ENCODE measurements at places on chromosomes 5 and 9.

DNA sequence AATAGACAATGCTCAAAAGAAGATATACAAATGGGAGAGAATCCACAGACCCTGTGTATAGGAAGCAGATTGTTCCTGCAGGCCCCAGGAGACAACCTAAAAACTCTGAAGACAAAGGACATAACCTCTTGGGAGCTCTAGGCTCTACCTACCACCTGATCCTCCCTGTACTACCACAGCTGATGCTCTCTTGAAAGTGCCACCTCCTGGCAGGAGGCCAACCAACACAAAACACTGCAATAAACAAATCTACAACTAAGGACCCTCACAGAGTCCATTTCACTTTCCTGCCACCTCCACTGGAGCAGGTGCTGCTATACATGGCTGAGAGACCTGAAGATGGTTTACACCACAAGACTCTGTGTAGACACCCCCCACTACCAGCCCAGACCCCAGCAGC is 49.0 kb downstream of the STARD4 start:
- DNase-seq: no peak

DNA sequence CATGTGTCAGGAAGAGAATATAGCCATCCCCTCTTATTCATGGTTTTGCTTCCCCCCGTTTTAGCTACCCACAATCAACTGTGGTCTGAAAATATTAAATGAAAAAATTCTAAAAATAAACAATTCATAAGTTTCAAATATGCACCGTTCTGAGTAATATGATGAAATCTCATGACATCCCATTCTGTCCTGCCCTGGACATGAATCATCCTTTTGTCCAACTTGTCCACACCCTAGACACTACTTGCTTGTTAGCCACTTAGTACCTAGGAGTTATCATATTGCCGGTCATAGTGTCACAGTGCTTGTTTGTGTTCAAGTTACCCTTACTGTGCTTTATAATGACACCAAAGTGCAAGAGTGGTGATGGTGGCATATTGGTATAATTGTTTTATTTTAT is 113.5 kb downstream of the CAAP1 start:
- DNase-seq: no peak

DNA sequence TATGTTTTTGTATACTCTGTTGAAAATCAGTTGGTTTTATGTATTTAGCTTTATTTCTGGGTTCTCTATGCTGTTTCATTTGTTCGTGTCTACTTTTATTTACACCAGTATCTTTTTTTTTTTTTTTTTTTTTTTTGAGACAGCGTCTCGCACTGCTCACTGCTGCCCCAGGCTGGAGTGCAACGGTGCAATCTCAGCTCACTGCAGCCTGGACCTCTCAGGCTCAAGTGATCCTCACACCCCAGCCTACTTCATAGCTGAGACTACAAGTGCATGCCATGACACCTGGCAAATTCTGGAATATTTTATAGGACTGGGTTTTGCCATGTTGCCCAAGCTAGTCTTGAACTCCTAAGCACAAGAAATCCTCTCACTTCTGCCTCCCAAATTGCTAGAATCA is 869.4 kb upstream of the CDH6 start:
- DNase-seq: no peak

DNA sequence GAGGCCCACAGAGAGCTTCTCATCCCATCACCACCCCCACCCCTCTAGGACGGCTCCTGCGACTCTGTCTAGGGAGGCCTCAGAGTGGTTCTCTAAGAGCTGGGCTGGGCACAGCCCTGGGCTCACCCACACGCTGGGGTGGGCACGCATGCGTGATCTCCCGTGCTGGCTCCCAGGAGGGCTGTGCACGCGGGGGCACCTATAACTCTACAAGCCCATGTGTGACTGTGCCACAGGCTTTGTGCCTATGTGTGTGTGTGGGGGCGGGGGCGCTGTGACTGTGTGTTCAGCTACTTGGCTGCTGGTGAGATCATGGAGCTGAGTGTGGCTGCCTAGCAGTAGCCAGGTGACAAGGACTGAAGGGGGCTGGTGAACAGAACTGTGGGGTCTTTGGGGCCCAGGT is 32.2 kb downstream of the NDUFA8 start:
- no peak for DNase-seq

Data from stimulated activated CD8-positive, alpha-beta memory T cell treated with anti-CD3 and anti-CD28 coated beads, Interleukin-4, amount 100 ng/mL, for 4 hours (primary cell).